Lower lobe of right lung (tissue), 2 donors: ENCODE measurements at places on chromosomes 4 and X. TPM values are rescaled to one million over a fixed set of nuclear protein-coding genes. Genes with fewer than 3 reads are reported as not detected.

- DNase-seq = no peak
Measured at GRCh38 chr4:142708231-142708630, 137.9 kb downstream of the INPP4B start.

GRCh38 chr4:141705048-141705746 lies 68.8 kb downstream of the IL15 start:
- DNase-seq = no peak

GRCh38 chrX:45485719-45486118 lies 285.0 kb upstream of the DIPK2B start:
- no peak for DNase-seq

Gene LARP7
- 38.0 TPM for total RNA-seq

Gene FDCSP
- not detected for total RNA-seq

- no peak for DNase-seq
Measured at GRCh38 chr4:116880625-116881024, 204.8 kb downstream of the TRAM1L1 start.

GRCh38 chrX:42954880-42955279 lies 176.9 kb upstream of the PPP1R2C start:
- DNase-seq = no peak

Gene SSX1
- not detected for total RNA-seq

Gene NHS
- total RNA-seq = 2.7 TPM

Gene BGN
- 157 TPM for total RNA-seq

DNA sequence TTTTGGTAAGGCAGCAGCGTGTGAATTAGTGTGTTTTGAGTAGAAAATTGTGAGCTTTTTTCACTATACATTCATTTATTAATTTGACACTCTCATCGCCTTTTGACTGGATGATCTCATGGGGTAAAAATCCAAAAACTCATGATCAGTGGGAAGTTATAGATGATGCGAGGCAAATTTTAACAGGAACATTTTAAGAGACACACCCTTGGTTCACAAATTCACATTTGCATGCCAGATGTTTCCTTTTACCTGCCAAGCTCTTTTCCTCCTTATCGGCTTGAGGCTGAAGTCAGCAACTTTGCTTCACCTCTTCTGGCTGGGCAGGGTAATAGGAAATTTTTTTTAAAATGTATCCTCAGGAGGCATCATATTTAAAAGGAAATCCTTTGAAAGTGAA lies 318.0 kb upstream of the HS3ST1 start:
- no peak for DNase-seq

Gene PORCN
- total RNA-seq = 6.1 TPM

DNA sequence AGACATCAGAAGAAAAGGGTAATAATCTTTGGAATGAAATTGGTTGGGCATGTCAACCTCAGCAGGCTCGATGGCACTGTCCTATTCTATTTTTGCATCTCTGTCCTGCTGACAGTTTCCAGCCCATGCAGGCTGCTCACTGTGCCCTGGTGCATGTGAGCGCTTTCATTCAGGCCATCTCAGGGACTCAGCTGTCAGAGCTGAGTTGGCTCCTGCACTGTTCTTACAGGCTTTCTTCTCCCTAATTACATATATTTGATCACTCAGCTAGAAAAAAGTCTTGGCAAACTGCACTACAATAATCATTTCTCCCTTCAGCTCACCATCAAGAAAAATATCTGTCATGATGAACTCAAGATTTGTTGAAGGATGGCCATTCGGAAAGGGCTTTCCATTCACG lies 84.7 kb downstream of the RASL11B start:
- no peak for DNase-seq

Gene ESX1
- total RNA-seq = not detected

GRCh38 chrX:115642311-115642710 lies 81.3 kb downstream of the PLS3 start:
- no peak for DNase-seq

Gene COX7B2
- total RNA-seq = not detected
